ENCODE measurements at places on chromosomes 11 and 22. TPM values are rescaled to one million over a fixed set of nuclear protein-coding genes. Genes with fewer than 3 reads are reported as not detected.

The MISFA gene
- total RNA-seq: 10.3 TPM

The OR5L2 gene
- total RNA-seq: not detected

The BAIAP2L2 gene
- 0.15 TPM for total RNA-seq

The ARHGAP42 gene
- 5.7 TPM for total RNA-seq

The PRR33 gene
- total RNA-seq: 4.4 TPM

The BACE1 gene
- 14.9 TPM for total RNA-seq

The P4HA3 gene
- total RNA-seq: 0.17 TPM

The RAB39A gene
- not detected for total RNA-seq

The KIF18A gene
- 0.37 TPM for total RNA-seq

The TUBA8 gene
- total RNA-seq: 298 TPM

The TP53I11 gene
- total RNA-seq: 45.5 TPM

All from left ventricle myocardium superior (tissue), 1 donor.